Cerebellar nuclear complex (tissue), 1 donor: ENCODE measurements at places on chromosomes 1 and 21.

GRCh38 chr1:15965228-15965767, 10.6 kb downstream of the ZBTB17 start:
- DNase-seq = no peak

DNA sequence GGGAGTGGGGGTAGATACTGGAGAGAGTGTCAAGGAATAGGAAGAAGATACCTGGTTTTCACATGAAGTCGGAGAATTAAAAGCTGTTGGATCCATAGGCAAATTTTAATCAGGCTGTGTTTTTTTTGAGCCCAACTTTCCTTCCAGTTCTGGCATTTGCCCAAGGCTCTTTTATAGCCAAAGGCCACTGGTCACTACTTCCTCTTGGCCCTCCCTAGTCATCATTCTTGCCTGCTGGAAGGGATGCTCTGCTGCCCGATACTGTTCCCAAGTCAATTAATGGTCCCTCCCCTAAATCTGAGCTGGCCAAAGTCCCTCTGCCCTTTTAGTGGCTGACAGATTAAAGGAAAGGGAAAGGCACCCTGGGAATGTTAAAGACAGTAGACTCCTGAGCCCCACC, 102.8 kb upstream of the ZNF648 start:
- no peak for DNase-seq

DNA sequence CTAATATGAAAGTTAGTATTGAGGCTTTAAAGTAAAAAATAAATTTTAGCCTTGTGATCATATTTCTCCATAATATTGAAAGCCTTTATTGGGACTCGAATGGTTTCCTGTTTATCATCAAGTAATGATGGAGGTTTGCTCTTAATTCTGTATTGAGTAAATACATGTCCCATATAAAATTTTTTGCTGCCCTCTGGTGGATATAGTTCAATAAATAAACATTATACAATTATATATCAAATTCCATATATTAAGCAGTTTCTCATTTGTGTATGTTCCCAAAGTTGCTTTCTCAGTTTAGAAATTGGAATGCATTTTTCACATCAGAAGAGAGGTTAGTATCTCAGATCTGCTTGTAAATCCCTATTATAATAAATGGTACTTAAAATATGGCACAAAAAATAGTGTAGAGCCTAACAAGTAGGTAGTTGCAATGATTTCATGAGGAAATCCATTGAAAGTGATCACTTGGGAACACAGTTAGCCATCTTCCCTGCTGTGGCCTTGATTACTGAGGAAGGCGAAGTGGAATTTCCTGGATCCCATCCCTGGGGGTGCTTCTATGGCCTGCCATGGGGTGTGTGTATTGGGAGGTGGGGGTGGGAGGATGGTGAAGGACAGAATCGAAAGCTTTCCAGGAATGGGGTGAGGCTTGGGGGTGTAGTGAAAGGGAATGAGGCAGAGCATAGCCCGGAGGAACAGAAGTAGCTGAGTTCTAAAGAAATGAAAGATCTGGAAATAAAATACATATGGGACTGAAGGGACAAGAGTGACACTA, 84.1 kb upstream of the C21orf91 start:
- no peak for DNase-seq

DNA sequence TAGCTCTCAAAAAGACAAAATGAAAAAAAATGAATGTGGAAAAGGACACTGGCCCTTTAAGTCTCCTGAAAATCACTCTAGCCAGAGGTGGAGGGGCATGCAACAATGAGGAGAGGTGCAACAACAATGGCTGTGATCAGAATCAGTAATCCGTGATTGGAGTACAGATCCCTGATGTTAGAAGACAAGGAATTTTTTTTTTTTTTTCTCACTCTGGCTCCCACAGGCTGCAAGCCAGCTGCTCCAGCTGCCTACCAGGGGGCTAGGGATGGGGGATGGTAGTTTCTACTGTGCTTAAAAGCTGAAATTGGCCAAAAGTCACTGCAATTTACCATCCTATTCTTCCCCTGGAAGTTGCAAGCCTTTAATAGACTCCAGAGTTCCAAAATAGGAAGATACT, 54.5 kb downstream of the STYXL2 start:
- DNase-seq = no peak

DNA sequence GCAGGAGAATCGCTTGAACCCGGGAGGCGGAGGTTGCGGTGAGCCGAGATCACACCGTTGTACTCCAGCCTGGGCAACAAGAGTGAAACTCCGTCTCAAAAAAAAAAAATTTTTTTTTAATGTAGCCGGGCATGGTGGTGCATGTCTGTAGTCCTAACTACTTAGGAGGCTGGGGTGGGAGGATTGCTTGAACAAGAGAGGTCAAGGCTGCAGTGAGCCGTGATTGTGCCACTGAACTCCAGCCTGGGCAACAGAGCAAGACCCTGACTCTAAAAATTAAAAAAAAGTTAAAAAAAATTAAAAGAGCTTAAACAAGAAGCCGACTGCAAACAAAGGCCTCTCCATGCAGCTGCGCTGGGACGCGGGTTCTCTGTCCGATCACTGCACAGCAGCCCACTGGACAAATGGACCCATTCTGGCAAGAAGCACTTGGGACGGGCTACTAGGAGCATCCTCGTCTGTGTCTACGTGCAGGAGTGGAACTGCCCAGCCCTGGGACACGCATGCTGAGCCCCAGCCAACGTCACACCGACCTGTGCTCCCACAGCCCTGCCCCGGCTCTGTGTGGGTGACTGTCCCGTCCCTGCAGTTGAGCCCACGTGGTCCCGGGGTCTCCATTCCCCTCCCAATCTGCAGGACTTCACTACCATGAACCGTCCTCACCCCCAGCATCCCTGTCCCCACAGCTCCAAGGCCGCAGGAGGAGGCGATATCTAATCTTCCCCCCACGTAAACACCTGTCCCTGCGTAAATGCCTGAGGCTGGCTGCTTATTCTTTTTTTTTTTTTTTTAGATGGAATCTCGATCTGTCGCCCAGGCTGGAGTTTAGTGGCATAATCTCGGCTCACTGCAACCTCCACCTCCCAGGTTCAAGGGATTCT, 12.3 kb downstream of the SLC35E2B start:
- DNase-seq = no peak

DNA sequence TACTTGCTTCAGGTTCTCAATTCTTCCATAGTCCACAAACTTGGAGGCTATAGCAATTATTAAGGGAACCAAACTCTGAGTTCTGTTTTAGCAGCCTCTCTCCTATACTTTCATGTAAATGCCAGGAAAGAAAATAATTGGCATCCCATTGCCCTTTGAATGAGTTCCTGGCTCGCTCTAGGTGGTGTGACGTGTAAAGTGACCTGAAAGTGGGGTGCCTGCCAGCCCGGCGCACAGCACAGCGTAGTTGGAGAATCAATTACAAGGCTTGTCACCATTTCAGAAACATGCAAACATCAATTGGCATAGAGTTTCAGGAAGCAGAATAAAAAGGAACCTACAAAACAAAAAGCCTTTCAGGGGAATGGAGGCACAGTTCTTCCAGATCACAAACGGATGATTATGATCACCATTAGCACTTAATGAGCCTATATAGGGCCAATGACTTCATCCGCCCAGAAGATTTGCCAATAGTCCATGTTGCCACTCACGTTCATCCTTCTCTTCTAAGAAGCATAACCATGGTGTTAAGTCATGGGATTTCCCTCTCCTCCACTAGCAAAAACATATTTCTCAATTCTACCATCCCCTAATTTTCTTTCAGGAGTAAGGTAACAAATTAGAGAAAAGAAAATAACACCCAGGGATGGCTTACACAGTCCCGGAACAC, 354.6 kb upstream of the ADGRL2 start:
- no peak for DNase-seq
